ENCODE measurements at places on chromosomes 1 and 21.

- no peak for DNase-seq
Measured at GRCh38 chr1:33022650-33023200, 14.0 kb downstream of the AK2 start.

DNA sequence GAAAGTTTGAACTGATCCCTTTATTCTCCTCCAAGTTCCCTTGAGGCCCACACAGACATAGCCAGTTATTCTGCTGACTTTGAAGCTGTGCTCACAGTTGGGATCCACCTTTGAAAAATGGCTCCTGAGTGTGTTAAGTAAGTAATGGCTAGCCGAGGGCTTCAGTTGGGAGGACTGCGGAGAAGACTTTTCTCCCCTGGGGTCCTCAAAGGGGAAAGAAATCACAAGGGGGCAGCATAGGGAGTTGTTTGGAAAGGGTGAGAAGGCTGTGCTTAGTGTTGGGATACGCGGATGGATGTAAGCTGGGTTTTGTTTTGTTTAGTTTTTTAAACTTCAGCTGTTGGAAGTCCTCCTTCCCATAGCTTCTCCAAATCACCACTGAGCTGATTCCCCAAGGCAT is 8.3 kb downstream of the PGM1 start:
- no peak for DNase-seq

- no peak for DNase-seq
Measured at GRCh38 chr1:208165659-208166058, 78.5 kb downstream of the PLXNA2 start.

DNA sequence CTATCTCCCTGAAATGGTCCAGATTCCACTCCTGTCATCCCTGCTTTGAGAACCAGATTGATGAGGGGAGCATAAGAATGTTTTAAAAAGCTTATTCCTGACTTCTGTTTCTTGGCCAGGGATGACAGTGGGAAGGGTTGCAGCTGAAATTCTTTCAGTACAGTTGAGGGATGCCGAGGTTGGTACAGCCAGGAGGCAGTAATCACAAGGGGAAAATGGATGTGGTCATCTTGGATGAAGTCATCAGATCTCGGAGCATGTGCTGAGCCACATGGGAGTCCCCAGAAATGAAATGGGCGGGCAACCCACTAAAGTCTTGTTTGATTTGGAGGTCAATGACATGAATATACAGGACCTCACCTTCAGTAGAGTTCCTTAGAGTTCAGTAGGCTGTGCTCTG is 18.7 kb upstream of the PLA2G2E start:
- DNase-seq = no peak

DNA sequence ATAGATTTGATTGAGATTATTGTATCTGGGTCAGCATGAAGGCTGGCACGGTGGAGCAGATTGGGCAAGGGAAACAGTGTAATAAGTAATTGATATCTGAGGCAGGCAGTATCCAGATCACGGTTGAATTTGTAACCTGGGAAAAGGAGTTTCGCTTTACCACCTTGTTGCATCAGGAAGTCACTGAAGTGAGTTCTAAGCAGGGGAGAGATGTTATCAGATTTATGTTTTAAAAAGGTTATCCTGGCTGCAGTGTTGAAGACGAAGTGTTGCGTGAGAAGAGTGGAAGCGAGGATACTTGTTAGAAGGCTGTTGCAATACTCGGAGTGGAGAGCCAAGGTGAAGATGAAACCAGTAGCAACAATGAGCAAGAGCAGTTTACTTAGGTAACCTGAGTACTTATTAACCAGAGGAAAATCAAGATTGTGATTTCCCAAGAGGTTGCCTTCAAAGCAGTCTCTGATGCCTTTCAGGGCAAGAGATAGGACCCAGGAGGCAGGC is 77.8 kb downstream of the LHX9 start:
- DNase-seq = no peak

DNA sequence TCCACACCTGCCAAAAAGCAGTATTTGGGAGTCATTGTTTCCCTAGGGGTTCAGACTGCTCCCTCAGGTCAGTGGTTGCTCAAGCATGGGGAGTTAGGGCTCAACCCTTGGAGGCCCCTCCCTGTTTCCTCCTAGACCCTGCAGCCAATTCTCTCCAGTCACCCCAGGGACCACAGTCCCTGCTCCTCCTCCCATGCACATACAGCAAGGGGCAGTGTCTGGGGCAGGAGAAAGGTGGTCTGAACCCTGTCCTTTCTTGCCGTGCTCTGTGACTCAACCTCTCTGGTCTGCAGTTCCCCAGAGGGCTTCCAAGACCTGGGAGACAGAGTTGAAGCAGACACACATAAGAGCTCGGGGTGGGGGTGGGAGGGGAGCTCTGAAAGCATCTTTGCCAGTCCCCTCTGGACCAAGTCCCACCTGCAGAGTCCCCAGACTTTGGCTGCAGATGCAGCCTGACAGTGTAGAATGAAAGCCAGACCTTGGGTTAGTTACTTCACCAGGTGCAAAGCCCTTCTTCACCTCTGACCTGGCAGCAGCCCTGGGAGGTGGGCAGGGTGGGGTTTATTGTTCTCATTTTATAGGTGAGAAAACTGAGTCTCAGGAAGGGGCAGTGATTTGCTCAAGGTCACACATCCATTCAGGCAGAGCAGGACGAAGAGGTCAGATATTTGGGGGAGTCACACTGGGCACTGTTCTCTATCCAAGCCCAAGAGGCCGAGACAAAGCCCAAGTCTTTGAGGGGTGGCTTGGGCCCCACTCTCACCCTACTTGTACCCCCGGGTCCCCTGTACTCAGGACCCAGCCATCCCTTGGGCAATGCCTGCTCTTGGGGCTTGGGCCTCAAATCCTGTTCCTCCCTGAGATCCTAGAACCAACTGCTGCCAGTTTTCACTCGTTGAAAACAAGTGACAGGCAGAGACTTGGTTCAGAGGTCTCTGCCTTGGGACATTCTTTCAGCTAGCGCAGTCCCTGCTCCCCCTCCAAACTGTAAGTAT is 748 bp downstream of the PDZK1IP1 start:
- DNase-seq = no peak

- DNase-seq = no peak
Measured at GRCh38 chr1:180579961-180580611, 21.3 kb downstream of the OVAAL start.

DNA sequence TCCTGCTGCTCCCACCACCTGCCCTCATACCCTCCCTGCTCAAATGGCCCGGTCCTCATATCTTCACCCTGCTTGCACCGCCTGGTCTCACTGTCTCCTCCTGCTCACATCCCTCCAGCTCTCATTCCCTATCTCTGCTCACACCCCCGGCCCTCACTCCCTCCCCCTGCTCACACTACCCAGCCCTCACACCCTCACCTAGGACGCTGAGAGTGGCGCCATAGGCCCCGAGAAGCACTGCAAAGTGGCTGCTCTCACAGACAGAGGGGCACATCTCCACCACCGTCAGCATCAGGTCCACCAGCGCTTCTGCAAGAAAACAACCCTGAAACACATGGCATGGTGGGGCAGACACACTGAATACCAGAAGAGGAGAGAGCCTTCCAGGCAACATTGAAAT is 38.6 kb downstream of the MRAP start:
- no peak for DNase-seq

DNA sequence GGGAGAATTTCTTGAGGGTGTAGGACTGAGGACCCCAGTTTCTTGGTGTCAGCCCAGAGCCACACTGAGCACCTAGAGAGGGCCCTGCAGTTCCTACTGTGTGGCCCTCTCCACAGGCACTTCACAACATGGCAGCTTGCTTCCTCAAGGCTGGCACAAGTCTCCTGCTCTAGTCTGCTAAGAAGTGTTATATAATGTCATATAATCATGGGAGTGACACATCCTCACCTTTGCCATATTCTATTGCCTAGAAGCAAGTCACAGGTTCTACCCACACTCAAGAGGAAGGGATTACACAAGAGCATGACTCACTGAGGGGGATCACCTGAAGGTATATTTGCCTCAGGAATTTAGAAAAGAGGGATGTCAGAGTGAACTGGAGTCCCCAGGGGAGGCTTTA is 5.5 kb upstream of the SNX27 start:
- DNase-seq = no peak

DNA sequence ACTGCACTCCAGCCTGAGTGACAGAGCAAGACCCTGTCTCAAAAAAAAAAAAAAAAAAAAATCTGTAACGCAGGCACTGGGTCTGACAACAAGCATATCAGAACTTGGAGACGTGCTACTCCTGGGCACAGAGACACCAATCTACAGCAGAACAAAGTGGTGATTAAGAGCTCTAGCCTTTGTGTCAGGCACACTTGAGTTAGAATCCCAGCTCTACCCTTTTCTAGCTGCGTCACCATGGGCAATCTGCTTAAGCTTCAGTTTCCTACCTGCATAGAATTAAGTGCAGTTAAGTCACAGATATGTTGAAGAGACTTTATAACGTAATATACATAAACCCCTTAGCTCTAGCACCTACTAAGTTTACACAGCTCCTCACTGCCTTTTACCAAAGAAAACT is 3.4 kb upstream of the CDCA8 start:
- no peak for DNase-seq

DNA sequence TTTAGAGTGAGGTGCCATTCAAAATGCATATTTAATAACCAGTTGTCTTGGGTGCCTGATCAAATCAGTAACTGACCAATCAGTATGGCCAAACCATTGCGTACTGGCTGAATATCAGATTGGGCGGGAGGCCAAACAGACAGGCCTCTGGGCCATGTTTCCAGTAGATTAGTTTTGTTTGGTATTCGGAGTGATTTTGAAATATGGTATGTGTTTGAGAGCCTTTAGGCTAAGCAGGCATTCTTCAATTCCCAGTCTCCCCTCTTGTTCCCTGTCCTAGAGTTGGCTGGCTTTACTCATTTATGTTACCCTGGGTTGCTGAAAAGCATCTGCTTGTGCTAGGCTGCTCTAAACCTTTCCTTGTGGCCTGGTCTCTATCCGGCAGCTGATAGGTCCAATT is 80.1 kb downstream of the BACH1 start:
- no peak for DNase-seq

DNA sequence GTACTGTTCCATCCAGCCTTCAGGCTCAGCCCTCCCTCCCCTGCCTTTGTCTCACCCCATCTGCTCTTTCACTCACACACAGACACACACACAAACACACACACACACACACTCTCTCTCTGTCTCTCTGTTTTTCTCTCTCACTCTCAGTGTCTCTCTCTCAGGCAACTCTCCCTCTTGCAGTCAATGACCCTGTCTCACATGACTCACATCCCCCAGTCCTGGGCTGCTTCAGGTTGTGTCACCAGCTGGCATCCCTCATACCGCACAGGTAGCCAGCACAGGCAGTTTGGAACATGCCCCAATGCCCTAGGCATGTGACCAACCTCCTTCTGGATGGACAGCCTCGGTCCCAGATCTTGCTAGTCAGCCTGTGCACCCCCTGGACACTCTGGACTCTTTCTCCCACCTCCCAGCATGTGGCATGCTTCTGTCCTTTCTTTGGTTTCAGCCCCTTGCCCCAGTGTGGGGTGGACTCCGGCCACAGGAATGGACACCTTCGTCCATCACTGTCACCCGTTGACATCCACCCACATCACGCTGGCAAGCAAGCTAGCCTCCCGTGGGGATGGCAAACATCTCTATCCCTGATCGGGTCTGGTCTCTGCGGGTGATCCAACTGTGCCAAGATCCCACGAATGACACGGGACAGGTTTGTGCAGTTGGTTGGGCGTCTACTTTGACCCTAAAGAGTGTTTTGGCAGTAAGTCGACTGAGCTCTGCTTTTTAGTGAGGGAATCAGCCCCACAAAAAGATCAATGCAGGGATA is 23.4 kb upstream of the FCGR2A start:
- DNase-seq = no peak

DNA sequence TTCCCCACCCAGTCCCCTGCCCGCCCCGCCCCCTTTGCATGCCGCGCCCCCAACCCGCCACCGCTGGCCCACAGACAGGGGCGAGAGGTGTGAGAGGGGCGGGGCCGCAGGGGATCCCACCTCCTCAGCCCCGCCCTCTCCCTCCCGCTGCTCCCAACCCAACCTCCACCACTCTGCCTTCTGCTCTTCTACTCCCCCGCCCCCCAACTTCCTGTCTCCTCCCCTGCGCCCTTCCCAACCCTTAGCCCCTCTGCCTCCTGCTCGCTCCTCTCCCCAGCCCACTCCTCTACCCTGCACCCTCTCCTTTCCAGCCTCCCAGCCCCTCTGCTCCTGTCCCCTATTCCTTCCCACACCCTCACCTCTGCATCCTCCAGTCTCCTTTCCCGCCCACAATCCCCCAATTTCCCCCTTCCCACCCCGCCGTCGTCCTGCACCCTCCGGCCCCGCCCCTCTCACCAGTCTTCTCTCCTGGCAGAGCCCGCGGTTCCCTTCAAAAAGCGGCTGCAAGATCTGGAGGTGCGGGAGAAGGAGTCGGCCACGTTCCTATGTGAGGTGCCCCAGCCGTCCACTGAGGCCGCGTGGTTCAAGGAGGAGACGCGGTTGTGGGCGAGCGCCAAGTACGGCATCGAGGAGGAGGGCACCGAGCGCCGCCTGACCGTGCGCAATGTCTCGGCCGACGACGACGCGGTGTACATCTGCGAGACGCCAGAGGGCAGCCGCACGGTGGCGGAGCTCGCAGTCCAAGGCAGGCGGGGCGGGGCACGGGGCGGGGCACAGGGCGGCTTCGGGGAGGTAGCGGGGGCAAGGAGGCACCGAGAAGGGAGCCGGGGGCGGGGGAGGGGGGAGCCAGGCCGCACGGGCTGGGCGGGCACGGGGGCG is 5.4 kb downstream of the OBSCN start:
- peak; percentile 81 for DNase-seq

GRCh38 chr1:175193527-175193910 is 943 bp upstream of the KIAA0040 start:
- no peak for DNase-seq

DNA sequence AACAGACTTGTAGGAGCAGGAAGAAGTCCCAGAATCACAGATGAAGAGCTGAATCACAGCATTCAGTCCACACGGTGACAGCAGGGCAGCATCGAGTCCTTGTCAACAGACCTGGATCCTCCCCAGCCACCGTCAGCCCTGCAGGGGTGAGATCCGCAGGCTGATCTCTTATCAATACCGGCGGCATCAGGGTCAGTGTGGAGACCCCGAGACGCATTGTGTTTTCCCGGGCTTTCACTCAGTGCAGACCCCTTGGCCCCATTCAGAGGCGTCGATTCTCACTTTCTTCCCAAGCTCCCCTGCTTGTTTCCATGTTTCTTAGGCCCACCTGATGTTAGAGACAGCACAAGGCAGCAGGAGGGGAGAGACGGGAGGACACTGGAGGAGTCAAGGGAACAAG is 609.6 kb downstream of the PTPRU start:
- no peak for DNase-seq

- no peak for DNase-seq
Measured at GRCh38 chr1:24639094-24639493, 4.0 kb upstream of the SRRM1 start.

GRCh38 chr21:33587792-33588484 is 546 bp downstream of the DONSON start:
- no peak for DNase-seq

DNA sequence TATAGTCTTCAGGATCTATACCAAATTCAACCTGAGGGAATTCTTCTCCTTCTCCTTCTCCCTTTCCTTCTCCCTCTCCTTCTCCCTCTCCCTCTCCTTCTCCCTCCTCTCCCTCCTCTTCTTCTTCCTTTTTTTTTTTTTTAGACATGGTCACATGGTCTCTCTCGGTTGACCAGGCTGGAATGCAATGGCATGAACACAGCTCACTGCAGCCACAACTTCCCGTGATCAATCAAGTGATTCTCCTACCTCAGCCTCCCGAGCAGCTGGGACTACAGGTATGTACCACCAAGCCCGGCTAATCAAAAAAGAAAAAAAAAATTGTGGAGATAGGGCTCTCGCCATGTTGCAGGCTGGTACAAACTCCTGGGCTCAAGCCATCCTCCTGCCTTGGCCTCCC is 51.5 kb downstream of the DNAI4 start:
- no peak for DNase-seq

- DNase-seq = no peak
Measured at GRCh38 chr1:101293461-101294051, 56.7 kb downstream of the S1PR1 start.
